A549 treated with Hydrocortisone at 1 μM for 4 hours (cell line): ENCODE measurements at places on chromosomes 13 and 19. TPM values are rescaled to one million over a fixed set of nuclear protein-coding genes. Genes with fewer than 3 reads are reported as not detected.

The NKG7 gene
- not detected in 5 replicates for total RNA-seq

The TPTE2 gene
- not detected in 5 replicates for total RNA-seq

The LRRC63 gene
- 0.08 TPM in 1 of 5 replicates, not detected in the others for total RNA-seq

The NOVA2 gene
- 0.59 to 1.3 TPM (median 0.83 TPM) in 5 replicates for total RNA-seq
